T-helper 1 cell (primary cell): ENCODE measurements at places on chromosomes 1 and 21.

DNA sequence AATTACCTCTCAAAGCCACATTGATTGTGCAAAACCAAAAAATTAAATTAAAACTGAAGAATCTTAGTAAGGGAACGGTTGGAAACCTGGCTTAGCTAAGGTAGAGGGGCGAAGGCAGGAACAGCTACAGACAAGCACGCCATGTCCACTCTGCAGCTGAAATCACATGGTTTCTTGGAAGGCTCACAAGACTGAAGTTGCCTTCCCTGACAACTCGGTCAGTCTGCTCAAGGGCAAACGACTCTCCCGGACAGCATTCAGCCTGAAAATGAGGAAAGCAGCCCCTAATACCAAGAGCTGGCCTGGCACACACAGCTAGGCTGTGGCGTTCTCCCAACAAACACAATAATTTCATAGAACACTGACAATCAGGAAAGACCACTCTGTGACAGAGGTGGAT is 22.7 kb upstream of the BECN2 start:
- no peak for DNase-seq

- no peak for DNase-seq
Measured at GRCh38 chr1:182126272-182126800, 64.8 kb upstream of the ZNF648 start.

GRCh38 chr1:206421616-206422340 is 48.5 kb upstream of the IKBKE start:
- no peak for DNase-seq

- DNase-seq, result no peak
Measured at GRCh38 chr21:45888386-45889009, 93.1 kb upstream of the COL6A1 start.

DNA sequence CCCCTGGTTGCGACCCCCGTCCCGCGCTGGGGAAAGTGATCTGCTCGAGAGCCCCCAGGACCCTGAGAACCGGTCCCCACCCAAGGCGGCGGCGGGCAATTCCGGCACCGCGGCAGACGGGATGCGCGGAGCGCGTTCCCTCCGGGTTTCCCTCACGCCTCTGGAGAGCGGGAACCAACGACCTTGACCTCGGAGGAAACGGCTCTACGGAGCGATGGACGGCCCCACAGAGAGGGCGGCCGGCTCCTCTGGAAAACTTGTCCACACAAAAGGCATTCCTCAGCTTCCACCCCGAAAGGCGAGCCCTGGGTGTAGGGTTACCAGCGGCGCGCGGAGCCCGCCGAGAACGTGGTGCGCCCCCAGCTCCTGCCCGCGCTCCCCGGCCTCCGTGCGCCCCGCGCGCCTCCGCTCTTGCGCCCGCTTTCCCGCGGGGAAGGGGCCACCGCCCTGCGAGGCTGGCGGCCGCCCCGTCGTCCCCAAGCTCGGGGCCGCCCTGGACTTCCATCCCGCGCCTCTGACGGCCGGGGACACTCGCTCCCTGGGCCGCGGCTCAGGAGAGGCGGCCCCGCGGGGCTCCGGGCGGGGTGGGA is 391 bp upstream of the KIAA1614 start:
- DNase-seq, result no peak
